ENCODE measurements at places on chromosomes 2 and 18.

DNA sequence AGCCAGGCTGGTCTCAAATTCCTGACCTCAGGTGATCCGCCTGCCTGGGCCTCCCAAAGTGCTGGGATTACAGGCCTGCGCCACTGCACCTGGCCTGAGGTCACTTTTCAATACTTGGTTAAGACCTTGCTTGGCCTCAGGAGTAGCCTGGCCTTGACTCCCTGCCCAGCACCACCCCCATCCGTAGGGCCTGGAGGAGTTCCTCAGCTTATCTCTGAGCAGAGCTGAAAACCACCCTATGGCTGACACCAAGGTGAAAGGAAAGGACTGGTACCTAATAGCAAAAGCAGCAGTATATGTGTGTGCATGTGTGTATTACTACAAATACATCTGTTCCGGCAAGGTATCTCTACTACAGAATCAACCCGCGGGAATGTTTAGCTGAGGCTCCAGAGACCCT, 56.0 kb downstream of the STEAP3 start:
- DNase-seq: no peak

DNA sequence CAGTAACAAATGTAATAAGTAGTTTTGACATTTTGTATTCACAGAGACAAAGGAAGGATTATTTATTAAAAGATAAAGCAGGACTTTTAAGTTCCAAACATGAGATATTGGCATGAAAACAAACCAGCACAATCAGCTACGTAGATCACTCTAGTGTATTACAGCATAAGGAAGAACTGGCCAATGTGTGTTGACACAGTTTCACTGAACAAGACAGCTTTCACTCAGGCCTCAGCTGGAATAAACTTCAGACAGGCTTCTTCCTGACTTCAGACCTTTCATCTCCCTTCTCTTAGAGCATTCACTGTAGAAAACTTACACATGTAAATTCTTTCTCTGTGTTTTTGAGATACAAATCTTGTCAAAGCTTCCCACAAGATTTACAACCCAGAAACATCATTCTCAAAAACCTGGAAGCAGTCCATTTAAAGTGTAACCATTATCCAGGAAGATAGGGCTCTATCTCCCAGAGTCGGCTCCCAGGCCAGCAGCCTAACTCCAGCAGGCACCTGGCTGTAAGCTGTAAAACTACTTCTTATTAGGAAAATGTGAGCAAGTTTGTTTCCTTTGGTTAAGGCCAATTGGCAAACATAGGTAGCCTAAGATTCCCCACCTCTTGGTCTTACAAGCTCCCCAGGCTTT, 768.3 kb upstream of the CDH7 start:
- DNase-seq: no peak

GRCh38 chr2:136439064-136439676, 321.2 kb upstream of the CXCR4 start:
- no peak for DNase-seq

- DNase-seq: no peak
These were observed 380.4 kb downstream of the CLIP4 start for GRCh38 chr2:29495536-29496060.

- DNase-seq: no peak
These were observed at the start of gene DTNA for GRCh38 chr18:34709750-34710441. DTNA (plus strand) TSS chr18:34710298; CDS start chr18:34755977, 45,679 bp downstream.

DNA sequence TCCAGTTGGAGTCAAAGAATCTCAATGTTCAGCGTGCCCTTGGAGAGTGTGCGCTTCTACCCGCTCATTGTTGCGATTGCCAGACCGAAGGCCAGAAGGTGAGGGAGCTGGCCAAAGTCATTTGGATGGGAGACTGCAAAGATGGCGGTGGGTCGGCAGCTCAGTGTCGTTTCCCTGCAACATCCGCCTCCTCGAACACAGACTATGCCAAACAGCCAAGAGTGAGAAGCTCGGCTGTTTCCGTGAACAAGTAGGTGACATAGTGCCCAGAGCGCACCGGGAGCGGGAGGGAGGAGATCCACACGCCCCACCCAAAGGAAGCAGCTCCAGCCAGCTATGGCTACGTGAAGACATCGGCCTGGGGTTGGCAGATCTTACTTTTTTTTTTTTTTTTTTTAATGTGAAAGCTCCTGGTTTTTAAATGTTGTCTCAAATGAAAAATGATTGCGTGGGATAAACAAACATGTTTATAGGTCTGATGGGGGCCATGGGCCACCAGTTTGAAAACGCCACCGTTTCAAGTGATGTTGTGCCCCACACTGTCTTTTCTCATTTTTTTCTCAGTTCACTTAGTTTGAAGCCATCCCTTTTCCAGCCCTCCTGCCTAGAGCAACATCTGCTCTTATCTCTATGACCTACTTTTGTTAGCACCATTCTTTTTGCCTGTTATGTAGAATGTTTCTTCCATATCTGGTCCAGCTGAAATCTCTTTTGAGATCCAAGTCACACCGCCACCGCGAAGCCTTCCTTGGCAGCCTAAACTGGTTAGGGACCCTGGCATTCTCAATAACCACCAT, 682.4 kb downstream of the RNF144A start:
- DNase-seq: no peak

DNA sequence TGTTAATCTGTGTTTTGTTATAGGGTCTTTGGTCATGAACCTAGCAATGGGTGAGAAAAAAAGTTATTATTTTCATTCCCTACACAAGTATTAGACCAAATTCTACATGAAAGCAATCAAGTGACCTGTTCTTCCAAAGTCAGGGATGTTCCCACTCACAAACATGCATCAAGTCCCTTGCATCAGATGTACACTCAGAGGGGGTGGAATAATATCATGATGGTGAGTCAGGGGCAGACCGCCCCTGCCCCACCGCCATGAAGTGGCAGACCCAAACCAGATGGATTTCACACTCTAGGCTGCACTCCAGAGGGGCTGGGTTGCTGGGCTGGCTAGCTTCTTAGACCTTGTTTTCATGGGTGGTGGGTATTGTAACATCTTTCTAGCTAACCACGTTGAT, 91.4 kb downstream of the ACAA2 start:
- no peak for DNase-seq

GRCh38 chr2:226073496-226074160, 674.1 kb downstream of the NYAP2 start:
- DNase-seq: no peak
